MG63 (cell line): ENCODE measurements at places on chromosomes 5 and 9. TPM values are rescaled to one million over a fixed set of nuclear protein-coding genes. Genes with fewer than 3 reads are reported as not detected.
A peak's percentile ranks its signal among the peaks of the same experiment; 100 is the strongest.

GRCh38 chr5:159469496-159470372 lies 139.4 kb upstream of the IL12B start:
- peak; percentile 24 for DNase-seq

Gene GADD45G
- 3.5 TPM in 1 of 2 replicates, not detected in the other for total RNA-seq

DNA sequence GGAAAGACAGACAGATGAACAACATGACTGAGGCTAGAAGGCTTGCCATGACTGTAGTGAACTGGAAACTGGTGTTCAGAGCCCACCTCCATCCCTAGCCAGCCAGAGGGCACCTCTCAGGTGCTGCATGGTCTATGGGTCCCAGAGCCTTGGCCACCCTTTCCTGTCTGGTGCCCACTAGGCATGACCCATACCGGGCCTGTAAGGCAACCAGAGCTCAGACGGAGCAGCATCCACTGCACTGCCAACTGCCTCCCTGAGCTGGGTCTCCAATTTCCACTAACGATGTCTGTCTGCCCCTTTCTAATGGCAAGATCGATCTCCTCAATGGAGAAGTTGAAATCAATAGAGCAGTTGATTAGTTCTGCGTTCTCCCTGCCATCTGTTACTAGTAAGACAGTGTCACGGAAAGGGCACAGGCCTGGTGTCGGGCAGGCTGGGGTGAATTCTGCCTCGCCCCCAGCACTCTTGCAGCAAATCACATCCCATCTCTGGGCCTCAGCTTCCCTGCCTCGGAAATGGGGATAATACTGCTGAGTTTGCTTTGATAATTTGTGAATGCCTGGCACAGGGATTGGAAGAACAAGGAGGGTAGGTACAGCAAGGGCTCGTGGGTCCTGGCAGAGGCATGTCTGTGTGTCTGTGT lies 172.3 kb upstream of the MVB12B start:
- DNase-seq, result no peak

GRCh38 chr5:100826133-100826532 lies 76.9 kb downstream of the ST8SIA4 start:
- no peak for DNase-seq

Gene GPX8
- total RNA-seq, result 40.7 and 59.3 TPM in 2 replicates
